Fibroblast of the conjunctiva (primary cell): ENCODE measurements at places on chromosomes 7 and 10.

- no peak for DNase-seq
Measured at GRCh38 chr10:6738112-6738768, 158.2 kb upstream of the PRKCQ start.

DNA sequence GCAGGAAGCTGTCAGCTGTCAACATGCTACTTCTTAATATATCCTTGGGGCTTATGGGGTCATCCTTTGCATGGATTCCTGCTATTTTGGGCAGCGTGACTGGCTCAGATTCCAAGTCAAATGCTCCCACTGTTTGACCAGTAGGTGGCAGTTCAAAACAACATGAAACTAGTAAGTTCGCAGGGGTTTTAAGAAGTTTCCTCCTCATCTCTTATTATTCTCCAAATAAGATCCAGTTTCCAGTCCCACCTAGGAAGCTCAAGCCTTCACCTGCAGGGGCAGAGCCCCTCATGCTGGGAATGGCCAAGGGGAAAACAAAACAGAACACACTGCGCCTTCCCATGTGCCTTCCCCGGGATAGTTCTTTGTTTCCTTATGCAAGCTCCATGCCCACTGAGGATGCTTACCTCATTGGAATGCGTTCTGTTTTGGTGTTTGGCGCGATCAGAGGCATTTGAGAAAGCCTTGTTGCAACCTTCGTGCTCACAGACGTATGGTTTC lies 259.8 kb downstream of the GLI3 start:
- peak; percentile 62 for DNase-seq

DNA sequence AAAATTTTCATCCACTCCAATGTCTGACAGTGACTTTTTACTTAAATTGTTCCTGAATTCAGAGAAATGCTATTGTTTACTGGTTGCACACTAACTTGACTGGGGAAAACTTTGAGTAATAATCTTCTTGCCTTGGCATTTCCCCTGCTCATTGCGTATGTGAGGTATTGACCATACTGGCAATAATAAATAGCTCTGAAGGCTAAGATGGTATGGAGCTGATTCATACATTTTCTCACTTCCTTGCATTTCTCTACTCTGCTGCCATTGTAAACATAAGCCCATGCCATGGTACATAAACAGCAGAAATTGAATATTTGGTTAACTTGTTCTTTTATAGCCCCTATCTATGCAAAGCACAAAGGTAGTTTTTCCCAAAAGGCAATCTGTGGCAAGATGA lies 290.0 kb downstream of the RNLS start:
- DNase-seq, result no peak

GRCh38 chr7:78254726-78255055 lies 456.1 kb downstream of the PHTF2 start:
- DNase-seq, result no peak

DNA sequence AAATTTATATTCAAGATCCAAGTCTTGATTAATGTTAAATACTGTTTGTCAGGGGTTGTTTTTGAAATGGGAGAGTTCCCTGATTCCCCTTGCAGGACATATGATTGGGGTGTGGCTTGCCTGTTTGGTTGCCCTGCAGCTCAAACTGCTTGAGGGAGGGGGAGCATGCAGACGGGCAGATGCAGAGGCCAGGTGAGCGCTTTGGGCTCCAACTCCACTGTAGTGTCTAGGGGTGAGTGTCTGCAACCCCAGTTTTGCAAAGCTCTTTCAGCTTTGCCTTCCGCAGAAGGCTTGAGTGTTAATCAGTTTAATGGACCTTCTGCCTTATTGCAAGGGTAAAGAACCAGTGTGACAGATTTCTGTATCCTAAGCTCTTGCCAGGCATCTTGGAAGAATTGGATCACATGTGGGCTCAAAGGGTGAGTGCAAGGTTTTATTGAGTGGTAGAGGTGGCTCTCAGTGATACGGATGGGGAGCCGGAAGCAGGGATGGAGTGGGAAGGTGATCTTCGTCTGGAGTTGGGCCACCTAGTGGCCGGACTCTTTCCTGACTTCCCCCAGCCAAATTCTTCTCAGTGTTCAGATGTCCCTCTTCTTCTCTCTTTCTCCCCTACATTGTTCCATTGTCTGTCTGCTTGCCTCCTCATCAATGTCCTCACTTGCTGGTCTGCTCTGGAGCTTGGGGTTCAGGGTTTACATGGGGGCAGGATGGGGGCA lies 479.7 kb downstream of the ATRNL1 start:
- DNase-seq, result no peak
